ENCODE measurements at places on chromosomes 4 and X. TPM values are rescaled to one million over a fixed set of nuclear protein-coding genes. Genes with fewer than 3 reads are reported as not detected.

- DNase-seq, result no peak
Observed at GRCh38 chr4:145276050-145276449, 95.7 kb upstream of the OTUD4 start.

GRCh38 chrX:68997911-68998310 is 167.3 kb downstream of the PJA1 start:
- DNase-seq, result no peak

IGSF1 gene
- total RNA-seq, result 3.0 TPM

DNA sequence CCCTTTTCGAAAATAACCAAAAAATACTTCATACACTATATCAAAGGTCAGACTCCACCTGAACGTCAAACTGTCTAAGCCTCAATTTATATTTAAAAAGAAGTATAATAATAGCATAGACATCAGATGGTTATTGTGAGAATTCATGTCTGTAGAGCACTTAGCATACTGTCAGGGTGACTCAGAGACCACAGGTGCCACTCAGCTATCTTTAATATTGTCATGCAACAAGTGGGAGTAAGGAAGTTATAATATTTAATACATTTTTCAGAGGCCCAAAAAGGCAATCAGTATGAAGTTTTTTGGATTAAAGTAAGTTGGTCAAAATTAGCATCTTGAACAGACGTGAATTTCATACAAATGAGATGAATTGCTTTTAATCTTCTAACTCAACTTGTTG is 93.3 kb downstream of the PHOX2B start:
- DNase-seq, result no peak

GRCh38 chrX:40003071-40003427 is 94.7 kb downstream of the BCOR start:
- DNase-seq, result no peak

DNA sequence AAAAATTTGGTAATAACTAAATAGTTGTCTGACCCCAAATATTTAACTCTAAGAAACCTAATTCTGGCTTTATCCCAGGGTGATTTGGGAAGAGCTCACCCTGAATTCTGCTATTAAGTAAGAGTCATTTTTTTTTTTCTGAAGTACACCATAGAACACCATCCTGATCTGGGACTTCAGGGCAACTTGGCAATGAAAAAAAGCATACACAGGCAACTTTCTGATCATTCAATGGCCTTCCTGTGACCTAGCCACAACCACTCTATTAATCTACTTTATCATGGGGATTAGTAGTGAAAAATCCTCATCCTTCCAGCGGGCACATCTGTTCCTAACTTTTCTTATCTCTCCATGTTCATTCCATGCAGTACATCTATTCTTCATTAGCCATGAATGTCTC is 333.2 kb upstream of the MAD2L1 start:
- no peak for DNase-seq
